GM23248 (cell line): ENCODE measurements at places on chromosomes 7 and 10. TPM values are rescaled to one million over a fixed set of nuclear protein-coding genes. Genes with fewer than 3 reads are reported as not detected.

Gene IFIT1
- 15.2 and 18.6 TPM in 2 replicates for total RNA-seq

Gene COBL
- total RNA-seq = not detected in 2 replicates

Gene CASTOR2
- 6.2 and 8.4 TPM in 2 replicates for total RNA-seq

Gene OPALIN
- not detected in 2 replicates for total RNA-seq

Gene TMEM140
- 1.6 and 4.4 TPM in 2 replicates for total RNA-seq

Gene SPDYE3
- not detected in 2 replicates for total RNA-seq

Gene SHTN1
- 0.86 and 1.6 TPM in 2 replicates for total RNA-seq

Gene HOXA6
- 0.51 and 3.2 TPM in 2 replicates for total RNA-seq

Gene TFEC
- total RNA-seq = 0.51 TPM in 1 of 2 replicates, not detected in the other

Gene CWF19L1
- 22.6 and 25.9 TPM in 2 replicates for total RNA-seq

Gene SERPINE1
- 1,900 and 2,000 TPM in 2 replicates for total RNA-seq

Gene ADIRF
- total RNA-seq = 17.6 and 34.1 TPM in 2 replicates

Gene NEURL1
- 0.63 and 1.1 TPM in 2 replicates for total RNA-seq

Gene BEND7
- total RNA-seq = 5.8 and 6.4 TPM in 2 replicates

Gene GPR85
- 5.1 and 7.2 TPM in 2 replicates for total RNA-seq

Gene OPN1SW
- total RNA-seq = not detected in 2 replicates

Gene TRPV5
- not detected in 2 replicates for total RNA-seq

Gene CCM2
- 63.8 and 77.3 TPM in 2 replicates for total RNA-seq
